Myometrial cell (primary cell): ENCODE measurements at places on chromosomes 7 and 10. TPM values are rescaled to one million over a fixed set of nuclear protein-coding genes. Genes with fewer than 3 reads are reported as not detected.

CYP2E1 gene
- 0.18 TPM in 1 of 2 replicates, not detected in the other for total RNA-seq

NRG3 gene
- total RNA-seq = not detected in 2 replicates

PIP gene
- total RNA-seq = not detected in 2 replicates

AFAP1L2 gene
- total RNA-seq = 2.3 and 6.3 TPM in 2 replicates

MCM10 gene
- total RNA-seq = 2.9 and 3.2 TPM in 2 replicates

GARIN1A gene
- total RNA-seq = not detected in 2 replicates

PILRB gene
- 9.8 and 13.3 TPM in 2 replicates for total RNA-seq

TMUB1 gene
- 51.6 and 67.5 TPM in 2 replicates for total RNA-seq

SAP25 gene
- not detected in 2 replicates for total RNA-seq

TUBAL3 gene
- total RNA-seq = not detected in 2 replicates

GPR158 gene
- not detected in 2 replicates for total RNA-seq

EIF5AL1 gene
- total RNA-seq = 0.29 and 0.53 TPM in 2 replicates
